Sigmoid colon (tissue), 7 donors: ENCODE measurements at places on chromosomes 5 and 9. TPM values are rescaled to one million over a fixed set of nuclear protein-coding genes. Genes with fewer than 3 reads are reported as not detected.

Gene TSSK1B
- polyA plus RNA-seq, result not detected

Gene SET
- 172 TPM for polyA plus RNA-seq

Gene PDE6A
- polyA plus RNA-seq, result 1.6 TPM

Gene NDST1
- polyA plus RNA-seq, result 39.4 TPM

Gene NRARP
- 24.7 TPM for polyA plus RNA-seq

Gene ENC1
- 13.0 TPM for polyA plus RNA-seq

Gene ANKRD34B
- not detected for polyA plus RNA-seq

Gene RMRP
- polyA plus RNA-seq, result not detected

Gene PLAC8L1
- polyA plus RNA-seq, result 0.36 TPM

Gene ZNG1A
- polyA plus RNA-seq, result 27.5 TPM

Gene MSX2
- not detected for polyA plus RNA-seq

Gene OR1J2
- polyA plus RNA-seq, result not detected
